ENCODE measurements at places on chromosomes 2 and 18. TPM values are rescaled to one million over a fixed set of nuclear protein-coding genes. Genes with fewer than 3 reads are reported as not detected.

Gene CHN1
- total RNA-seq, result 23.7 TPM

Gene OSBPL1A
- 29.7 TPM for total RNA-seq

Gene UGT1A8
- not detected for total RNA-seq

Gene POMC
- total RNA-seq, result not detected

Gene FBXO36
- 4.8 TPM for total RNA-seq

Gene CETN1
- not detected for total RNA-seq

Gene CEBPZOS
- total RNA-seq, result not detected

Gene PRR30
- total RNA-seq, result not detected

Gene IL36B
- total RNA-seq, result not detected

- H3K27me3 ChIP-seq, result no peaks in the 10 kb centered on the region
- no peaks in the 10 kb centered on the region for H3K36me3 ChIP-seq
- H3K27ac ChIP-seq, result no peak overlapping the region
- peaks cover 45% of the 10 kb centered on the region for H3K4me1 ChIP-seq
These were observed 678.4 kb downstream of the IRS1 start for GRCh38 chr2:226121046-226121738.

- peaks cover 44% of the 10 kb centered on the region for H3K27me3 ChIP-seq
- DNase-seq, result peak; percentile 60
- no peaks in the 10 kb centered on the region for H3K36me3 ChIP-seq
- no peak overlapping the region for H3K4me3 ChIP-seq
- no peaks in the 10 kb centered on the region for H3K4me1 ChIP-seq
- no peak overlapping the region for H3K27ac ChIP-seq
These were observed 30.1 kb downstream of the CAPN14 start for GRCh38 chr2:31187166-31187565.

DNA sequence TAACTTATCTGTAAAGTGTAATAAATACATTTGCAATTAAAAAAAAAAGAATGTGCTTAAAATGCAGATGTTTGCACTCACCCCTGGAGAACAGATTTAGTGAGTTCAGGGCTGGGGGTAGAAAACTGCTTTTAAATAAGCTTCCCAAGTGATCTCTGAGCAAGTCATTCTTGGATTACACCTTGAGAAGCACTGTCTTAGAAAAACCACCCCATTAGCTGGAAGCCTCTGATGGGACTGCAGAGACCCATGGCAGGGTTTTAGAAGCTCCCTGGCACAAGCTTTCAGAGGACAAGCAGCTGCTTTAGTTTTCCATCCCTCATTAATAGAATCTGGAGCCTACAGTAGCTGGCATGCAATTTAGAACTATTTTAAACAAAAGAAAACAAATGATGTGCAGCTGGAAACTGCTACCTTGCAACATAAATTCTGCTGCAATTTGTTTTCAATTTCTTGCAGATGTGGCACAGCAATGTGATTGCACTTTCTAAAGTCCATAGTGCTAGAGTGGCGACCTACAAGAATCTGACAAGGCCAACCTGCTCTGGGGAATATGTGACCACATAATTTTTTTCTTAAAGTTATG is 141.5 kb downstream of the CDC42EP3 start:
- DNase-seq, result no peak
- H3K4me1 ChIP-seq, result peaks cover 14% of the 10 kb centered on the region
- no peaks in the 10 kb centered on the region for H3K27me3 ChIP-seq
- H3K36me3 ChIP-seq, result peaks cover 2% of the 10 kb centered on the region
- no peak overlapping the region for H3K4me3 ChIP-seq

DNA sequence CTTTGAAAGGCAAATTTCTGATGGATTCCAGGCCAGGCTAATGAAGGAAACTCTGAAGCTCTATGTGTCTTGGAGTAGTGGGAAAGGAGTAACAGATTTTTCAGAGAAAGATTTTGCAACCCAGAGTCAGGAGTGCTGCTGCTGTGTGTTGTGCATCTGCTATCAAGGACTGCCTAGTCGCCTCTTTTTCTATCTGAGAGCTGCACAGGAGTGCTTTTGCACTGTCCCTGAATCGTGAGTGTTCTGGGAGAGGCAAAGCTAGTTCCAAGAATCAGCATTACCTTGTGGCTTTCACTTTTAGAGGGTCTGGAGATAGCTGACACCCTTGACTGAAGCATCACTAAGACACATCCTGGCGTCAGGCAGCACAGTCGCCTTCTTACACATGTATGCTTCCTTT is 336.4 kb downstream of the PARD3B start:
- H3K4me1 ChIP-seq, result peaks cover 6% of the 10 kb centered on the region
- DNase-seq, result no peak
- H3K27me3 ChIP-seq, result no peaks in the 10 kb centered on the region
- no peaks in the 10 kb centered on the region for H3K36me3 ChIP-seq
- no peak overlapping the region for H3K4me3 ChIP-seq
- H3K27ac ChIP-seq, result no peak overlapping the region

GRCh38 chr18:61851940-61852451 is 40.8 kb downstream of the RNF152 start:
- peak; percentile 87 for DNase-seq
- peaks cover 85% of the 10 kb centered on the region for H3K4me1 ChIP-seq
- no peaks in the 10 kb centered on the region for H3K27me3 ChIP-seq
- H3K27ac ChIP-seq, result peak overlapping the region; percentile 88

DNA sequence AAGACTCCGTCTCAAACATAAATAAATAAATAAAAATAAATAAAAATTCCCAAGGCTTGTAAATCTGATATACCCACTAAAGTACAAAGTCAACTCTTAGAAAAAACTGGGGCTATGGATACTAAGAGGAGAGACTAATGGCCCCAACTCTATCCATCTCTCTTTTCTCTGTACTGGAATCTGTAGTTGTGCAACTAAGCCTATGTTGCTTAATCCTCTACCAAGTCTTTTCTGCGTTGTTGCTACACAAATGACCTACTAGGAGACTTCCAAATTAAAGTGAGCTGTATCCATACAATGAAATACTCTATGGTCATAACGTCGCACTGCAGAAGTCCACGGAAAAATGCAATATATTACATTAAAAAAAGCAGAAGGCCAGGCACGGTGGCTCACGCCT is 8.1 kb downstream of the MRPS5 start:
- no peak overlapping the region for H3K27ac ChIP-seq
- peaks cover 8% of the 10 kb centered on the region for H3K4me1 ChIP-seq
- no peak overlapping the region for H3K4me3 ChIP-seq
- no peaks in the 10 kb centered on the region for H3K27me3 ChIP-seq

- H3K36me3 ChIP-seq, result no peaks in the 10 kb centered on the region
- peaks cover 16% of the 10 kb centered on the region for H3K27me3 ChIP-seq
- no peaks in the 10 kb centered on the region for H3K4me1 ChIP-seq
- H3K27ac ChIP-seq, result no peak overlapping the region
- DNase-seq, result no peak
These were observed 1.8 kb downstream of the TTN start for GRCh38 chr2:178805457-178805856.

DNA sequence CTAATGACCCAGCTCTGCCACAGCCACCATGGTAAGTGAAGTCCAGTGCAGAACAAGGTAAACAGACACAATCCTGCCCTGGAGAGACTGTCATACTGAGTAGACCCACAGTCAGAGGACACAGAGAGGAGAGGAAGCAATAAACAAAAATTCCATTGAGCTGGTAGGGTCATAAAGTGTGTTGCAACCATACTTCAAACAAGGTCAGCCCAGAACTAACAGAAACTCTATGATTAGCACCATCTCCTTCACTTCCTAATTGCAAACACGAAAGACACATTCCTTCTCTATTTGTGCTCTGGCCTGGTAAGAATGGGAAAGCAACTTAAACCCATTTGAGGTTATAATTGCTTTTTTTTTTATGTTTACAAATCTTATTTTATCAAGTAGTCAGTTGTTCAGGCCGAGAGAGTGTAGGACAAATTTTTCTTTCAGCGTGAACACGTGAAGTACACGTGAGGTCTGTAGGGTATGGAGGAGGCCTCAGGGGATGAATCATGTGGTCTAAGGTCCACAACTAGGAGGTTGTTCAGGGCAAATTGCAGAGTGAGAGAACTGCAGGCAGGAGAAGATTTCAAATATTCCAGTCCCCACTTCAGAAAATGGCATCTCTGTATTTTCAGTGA is 71.4 kb upstream of the GLS start:
- peaks cover 16% of the 10 kb centered on the region for H3K4me1 ChIP-seq
- no peak overlapping the region for H3K27ac ChIP-seq
- H3K27me3 ChIP-seq, result no peaks in the 10 kb centered on the region

GRCh38 chr2:105294844-105295481 is 34.6 kb downstream of the TGFBRAP1 start:
- H3K4me1 ChIP-seq, result peaks cover 46% of the 10 kb centered on the region
- no peak for DNase-seq
- H3K4me3 ChIP-seq, result no peak overlapping the region
- H3K27ac ChIP-seq, result peak overlapping the region; percentile 12
- peaks cover 29% of the 10 kb centered on the region for H3K36me3 ChIP-seq

DNA sequence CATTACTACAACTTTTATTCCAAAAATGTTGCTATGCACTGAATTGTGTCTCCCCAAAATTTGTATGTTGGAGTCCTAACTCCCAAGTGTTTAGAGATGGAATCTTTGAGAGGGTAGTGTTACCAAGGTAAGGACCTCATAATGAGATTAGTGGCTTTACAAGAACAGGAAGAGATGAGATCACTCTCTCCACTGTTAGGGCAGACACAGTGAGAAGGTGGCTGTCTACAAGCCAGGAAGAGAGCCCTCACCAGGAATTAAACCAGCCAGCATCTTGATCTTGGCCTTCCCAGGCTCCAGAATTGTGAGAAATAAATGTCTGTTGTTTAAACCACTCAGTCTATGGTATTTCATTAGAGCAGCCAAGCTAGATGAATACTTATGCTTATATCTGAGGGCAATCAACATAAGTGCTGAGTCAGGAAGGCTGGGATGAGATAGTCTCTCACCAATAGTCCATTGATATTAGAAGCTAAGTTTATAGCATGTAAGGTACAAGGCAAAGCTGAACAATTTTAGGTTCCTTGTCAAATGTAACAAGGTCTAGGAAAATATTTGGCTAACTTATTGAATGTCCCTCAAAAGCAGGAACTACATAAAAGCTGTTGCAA is 317.6 kb upstream of the REG3G start:
- no peaks in the 10 kb centered on the region for H3K4me1 ChIP-seq
- H3K27ac ChIP-seq, result no peak overlapping the region
- no peaks in the 10 kb centered on the region for H3K36me3 ChIP-seq
- H3K4me3 ChIP-seq, result no peak overlapping the region
- no peaks in the 10 kb centered on the region for H3K27me3 ChIP-seq

- no peaks in the 10 kb centered on the region for H3K27me3 ChIP-seq
- peak within 1 kb of the TSS; percentile 75 for H3K4me3 ChIP-seq
- no peaks in the 10 kb centered on the region for H3K36me3 ChIP-seq
- peaks cover 34% of the 10 kb centered on the region for H3K4me1 ChIP-seq
These were observed at the start of gene BOK for GRCh38 chr2:241558532-241559322. Gene BOK (plus strand): TSS chr2:241558745. CDS start chr2:241559484, 739 bp downstream.

DNA sequence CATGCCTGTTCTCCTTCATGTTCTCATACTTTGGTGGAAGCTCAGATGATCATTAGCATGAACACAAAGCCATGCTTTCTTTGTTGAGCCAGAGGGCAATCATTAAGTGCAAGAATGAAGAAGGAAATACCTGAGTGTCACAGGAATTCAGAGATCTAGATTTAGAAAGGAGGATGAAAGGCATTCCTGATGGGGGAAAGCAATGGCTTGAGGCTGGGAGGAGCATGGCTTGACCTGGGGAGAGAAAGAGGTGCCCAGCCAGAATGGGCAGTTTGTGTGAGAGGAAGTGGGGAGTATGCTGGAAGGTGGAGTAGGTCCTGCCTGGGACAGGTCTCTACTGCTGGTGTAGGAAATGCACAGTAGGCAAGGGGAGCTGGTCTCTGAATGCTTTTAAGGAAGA is 35.1 kb downstream of the SLC4A3 start:
- DNase-seq, result no peak
- peaks cover 18% of the 10 kb centered on the region for H3K27me3 ChIP-seq
- H3K27ac ChIP-seq, result no peak overlapping the region
- no peak overlapping the region for H3K4me3 ChIP-seq
- peaks cover 3% of the 10 kb centered on the region for H3K4me1 ChIP-seq
- H3K36me3 ChIP-seq, result no peaks in the 10 kb centered on the region

GRCh38 chr2:117850015-117850414 is 35.5 kb downstream of the DDX18 start:
- no peak overlapping the region for H3K27ac ChIP-seq
- DNase-seq, result no peak
- H3K4me1 ChIP-seq, result peaks cover 2% of the 10 kb centered on the region
- no peak overlapping the region for H3K4me3 ChIP-seq
- H3K27me3 ChIP-seq, result peaks cover 39% of the 10 kb centered on the region

DNA sequence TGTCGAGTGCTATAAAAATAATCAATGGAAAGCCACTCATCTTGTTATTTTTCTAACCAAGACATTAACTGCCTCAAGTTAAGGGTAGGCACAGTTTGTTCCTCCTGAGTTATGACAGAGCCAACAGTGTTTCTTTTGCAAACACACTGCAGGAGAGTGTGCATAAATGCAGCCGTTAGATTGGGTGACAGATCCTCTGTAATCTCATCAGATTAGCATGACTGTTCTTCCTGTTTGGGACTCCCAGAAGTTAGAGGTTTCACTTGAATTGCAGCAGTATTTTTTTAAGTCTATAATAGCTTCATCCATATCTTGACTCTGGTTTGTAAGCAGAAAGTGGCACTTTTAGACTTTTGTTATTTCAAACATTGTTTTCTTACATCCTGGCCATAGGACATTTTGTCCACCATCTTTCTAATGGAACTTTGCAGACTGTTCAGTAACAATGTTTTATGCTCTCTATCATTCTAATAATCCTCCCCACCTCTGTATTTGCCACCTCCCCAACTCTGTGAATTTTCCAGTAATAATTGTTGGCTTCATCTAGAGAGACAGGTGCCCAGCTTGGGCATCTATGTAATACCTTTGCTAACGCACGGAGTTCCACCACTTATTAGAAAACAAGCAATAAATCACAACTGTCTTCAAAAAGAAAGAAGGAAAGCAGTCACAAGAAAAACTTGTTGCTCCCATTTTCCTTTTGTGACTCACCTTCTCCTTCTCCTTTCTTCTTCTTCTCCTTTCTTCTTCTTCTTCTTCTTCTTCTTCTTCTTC is 560.0 kb downstream of the ADCYAP1 start:
- no peak for DNase-seq
- H3K36me3 ChIP-seq, result no peaks in the 10 kb centered on the region
- H3K4me3 ChIP-seq, result no peak overlapping the region
- H3K27me3 ChIP-seq, result no peaks in the 10 kb centered on the region
- no peak overlapping the region for H3K27ac ChIP-seq
- H3K4me1 ChIP-seq, result no peaks in the 10 kb centered on the region

DNA sequence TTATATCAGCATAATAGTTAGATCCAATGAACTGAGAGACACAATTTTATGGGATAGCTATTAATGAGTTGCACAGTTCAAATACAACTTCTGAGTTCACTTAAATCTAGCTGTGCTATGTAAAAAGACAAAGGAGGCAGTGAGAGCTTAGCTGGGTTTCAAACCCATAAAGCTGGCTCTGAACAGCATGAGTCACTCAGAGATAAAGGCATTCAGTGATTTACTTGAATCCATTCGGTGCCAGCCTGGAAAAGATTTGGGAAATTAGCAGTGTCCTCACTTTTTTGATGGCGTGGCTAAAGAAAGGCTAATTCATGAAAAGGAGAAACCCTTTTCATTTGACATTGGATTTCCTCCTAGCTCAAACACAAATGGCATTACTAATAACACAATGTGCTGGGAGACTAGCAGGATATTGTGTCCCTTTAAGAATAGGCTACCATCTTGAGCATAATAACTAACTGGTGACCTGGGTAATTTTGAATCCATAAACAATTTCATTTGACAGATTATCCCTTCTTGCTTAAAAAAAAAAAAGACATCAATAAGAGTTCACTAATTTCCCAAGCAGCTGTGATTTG is 98.4 kb upstream of the NEUROD1 start:
- no peaks in the 10 kb centered on the region for H3K27me3 ChIP-seq
- DNase-seq, result no peak
- H3K4me1 ChIP-seq, result peaks cover 70% of the 10 kb centered on the region
- H3K36me3 ChIP-seq, result no peaks in the 10 kb centered on the region
- no peak overlapping the region for H3K4me3 ChIP-seq
- H3K27ac ChIP-seq, result peak overlapping the region; percentile 93

- H3K4me1 ChIP-seq, result no peaks in the 10 kb centered on the region
- no peak overlapping the region for H3K27ac ChIP-seq
- no peaks in the 10 kb centered on the region for H3K27me3 ChIP-seq
- H3K4me3 ChIP-seq, result no peak overlapping the region
- no peak for DNase-seq
These were observed 171.2 kb downstream of the FBXO15 start for GRCh38 chr18:73976433-73976832.

Measured in osteocyte (in vitro differentiated cells).